ENCODE measurements at places on chromosomes 11 and 22. TPM values are rescaled to one million over a fixed set of nuclear protein-coding genes. Genes with fewer than 3 reads are reported as not detected.

DCPS gene
- 23.2 TPM for total RNA-seq

DNA sequence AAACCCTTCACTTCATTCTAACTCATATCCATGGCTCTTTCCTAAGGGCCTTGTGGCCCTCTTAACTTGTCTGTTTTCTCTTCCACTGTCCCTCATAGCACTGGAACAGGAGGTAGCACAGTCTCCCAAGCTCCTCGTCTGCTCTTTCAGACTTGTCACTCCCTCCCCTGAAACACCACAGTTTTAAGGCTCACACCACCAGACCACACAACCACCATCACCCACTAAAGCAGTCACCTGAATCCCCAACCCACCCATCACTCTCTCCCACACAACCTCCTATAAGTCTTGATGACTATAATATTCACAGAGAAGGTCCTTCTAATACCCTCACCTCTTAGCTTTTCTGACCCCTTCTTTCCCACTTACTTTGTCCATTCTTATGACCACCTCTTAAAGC, 11.1 kb upstream of the VWCE start:
- DNase-seq, result no peak

DNA sequence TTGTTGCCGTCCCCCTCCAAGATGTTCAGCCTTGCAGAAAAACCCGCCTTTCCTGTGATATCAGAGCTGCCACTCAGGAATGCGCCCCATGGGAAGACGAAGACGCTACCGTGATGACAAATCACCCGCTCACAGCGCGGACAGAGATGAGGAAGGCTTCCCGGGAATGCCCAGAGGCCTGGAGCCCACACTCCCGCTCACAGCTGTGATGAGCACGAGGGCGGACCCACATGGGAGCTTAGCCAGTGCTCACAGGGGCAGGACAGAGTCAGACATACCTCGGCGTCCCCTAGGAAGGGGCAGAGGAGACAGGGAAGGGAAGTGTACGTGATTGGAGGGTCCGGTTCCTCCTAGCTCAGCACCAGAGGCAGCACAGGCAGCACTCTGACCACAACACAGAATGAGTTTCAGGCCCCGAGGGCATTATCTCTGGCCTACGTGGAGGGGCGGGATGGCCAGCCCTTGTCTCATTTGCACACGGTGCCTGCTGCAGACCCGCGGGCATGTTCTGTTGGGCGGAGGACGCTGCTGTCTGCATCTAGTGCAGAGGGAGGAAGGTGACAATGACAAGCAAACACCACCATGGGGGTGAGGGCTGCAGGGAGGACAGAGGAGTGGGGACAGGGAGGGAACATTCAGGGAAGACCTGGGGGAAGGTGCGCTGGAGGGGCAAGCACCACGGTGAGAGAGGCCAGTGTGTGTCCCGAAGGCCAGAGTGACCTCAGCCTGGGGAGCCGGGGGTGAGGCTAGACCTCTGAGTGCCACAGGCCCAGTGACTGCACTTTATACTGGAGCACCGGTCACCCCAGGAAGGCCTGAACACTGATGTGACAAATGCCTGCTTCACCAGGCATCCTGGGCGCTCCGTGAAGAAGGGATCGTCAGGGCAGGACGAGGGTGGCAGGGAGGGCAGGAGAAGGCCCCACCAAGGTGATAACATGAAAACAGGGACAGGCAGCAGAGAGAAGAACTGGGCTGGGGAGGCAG, 79.6 kb downstream of the CELSR1 start:
- DNase-seq, result no peak

C1QTNF5 gene
- 14.6 TPM for total RNA-seq

ZBED5 gene
- 54.0 TPM for total RNA-seq

DNA sequence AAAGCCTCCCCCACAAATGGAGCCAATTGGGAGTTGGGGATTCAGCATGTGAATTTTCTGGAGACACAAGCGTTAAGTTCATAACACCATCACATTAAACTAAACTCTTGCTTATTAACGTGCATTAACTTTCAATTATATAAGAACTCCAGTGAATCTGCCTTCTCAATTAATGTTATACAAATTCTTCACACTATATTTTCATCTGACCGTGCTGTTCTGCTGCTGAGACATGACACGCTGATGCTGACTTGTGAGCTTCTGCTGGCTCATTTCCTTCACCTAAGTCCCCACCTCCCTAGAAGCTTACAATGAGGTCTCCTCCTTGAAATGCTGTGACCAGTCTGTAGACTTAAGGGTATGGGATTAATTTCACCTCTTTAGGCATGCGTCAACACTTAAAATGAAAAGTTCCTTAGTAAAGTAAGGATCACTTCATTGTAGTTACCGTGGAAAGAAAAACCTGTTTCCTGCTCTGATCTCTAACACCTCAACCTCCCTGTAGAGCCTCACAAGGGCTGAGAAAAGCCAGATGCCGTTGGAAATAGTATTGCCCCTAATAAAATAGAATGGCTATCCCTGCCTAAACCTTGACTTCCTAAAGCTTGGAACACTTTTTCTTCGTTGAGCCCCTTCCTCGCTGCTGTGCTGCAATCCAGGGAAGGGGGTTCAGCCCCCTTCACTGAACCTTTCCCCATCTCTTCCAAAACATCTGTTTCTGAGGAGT, 2.2 kb downstream of the HBG2 start:
- no peak for DNase-seq

GRCh38 chr11:10327254-10327653, 22.4 kb downstream of the ADM start:
- DNase-seq, result no peak

SHISAL1 gene
- total RNA-seq, result 4.0 TPM

- no peak for DNase-seq
Measured at GRCh38 chr22:42258126-42258525, 12.3 kb downstream of the TCF20 start.

- DNase-seq, result no peak
Measured at GRCh38 chr11:27285761-27286160, 77.3 kb downstream of the CCDC34 start.

DNA sequence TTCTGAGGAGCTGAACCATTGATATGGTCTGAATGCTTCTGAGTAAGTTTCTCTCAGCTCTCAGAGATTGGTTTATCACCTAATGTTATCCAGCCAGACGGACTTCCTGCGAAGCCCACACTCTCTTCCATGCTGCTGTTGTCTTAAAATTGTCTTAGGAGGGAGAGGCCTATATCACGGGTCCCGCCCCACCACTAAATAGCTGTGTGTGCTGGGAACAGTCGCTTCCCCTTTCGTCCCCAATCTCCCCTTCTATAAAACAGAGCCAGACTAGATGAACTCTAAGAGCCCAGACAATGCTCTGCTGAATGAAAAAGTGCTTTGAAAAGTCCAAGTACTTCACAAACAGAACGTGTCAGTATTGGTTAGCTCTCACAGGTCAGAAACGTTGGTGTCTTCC, 81.4 kb upstream of the AKIP1 start:
- DNase-seq, result no peak

GRCh38 chr11:3916962-3917361, 61.5 kb downstream of the STIM1 start:
- no peak for DNase-seq

DNA sequence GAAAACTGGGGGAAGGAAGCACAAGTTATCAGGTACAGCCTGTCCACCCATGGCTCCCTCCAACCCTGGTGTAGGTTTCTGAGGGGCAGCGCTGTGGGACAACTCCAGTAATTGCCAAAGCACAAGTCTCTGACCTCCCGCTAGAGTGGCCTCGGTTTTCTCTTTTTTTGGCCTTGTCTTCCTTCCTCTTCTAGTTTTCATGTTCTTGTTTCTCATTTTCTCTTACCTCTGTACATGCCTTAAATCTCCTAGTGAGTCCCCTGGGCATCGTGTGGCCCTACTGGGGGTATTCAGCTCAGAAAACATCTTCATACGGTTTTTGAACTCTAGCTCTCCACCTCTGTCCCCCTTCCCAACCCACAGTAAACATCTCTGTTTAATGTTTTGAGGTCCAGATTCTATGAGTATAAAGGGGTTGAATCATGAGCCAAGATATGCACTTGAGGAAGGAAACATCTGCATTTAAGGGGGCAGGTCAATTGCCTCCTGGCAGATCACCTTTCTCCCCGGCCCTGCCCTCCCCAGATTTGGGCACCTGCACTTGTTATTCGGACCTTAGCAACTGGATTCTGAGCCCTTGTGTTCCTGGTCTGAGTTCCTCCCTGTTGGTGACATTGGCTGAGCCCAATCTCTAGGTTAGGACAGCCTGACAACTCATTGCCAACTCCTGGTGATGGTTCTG, 8.4 kb upstream of the LMO2 start:
- DNase-seq, result no peak

DNA sequence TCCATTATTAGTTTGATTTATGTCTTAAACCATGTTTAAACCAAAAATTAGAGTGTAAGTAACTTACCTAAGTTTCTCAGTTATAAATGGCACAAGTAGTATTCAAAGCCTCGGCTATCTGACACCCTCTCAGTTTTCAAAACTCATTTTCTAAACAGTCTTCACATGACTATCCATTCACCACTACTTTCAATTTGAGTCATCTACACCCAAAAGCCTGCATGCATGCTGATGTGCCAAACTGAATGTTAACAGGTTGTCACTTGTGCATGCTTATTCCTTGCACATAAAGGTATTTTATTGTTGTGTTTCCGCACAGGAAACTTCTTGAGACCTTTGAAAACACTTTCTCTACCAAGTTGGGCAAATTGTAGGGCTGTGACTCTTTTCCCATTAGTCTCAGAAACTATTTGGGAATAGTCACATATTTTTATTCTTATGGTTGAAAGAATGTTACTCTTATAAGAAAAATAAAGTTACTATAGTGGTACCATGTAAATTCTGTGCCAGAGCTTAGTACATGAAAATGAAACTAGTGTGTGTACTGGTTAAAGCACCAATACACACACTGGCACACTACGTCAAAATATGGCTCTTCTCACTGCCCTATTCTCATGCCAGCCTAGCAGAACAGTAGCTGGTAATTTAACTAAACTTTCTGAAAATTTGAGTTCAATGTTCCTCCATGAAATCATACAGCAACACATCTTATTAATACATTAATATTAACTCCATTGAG, 2.2 kb upstream of the OR51E2 start:
- no peak for DNase-seq

DNA sequence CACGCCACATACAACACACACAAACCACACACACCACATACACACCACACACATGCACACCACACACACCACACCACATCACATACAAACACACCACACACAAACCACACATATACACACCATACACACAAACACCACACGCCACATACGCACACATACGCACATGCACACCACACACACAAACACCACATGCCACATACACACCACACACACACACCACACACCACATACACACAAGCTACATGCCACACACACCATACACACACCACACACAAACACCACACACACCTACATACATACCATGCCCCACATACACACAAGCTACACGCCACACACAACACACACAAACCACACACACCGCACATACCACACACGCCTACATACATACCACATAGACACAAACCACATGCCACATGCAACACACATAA, 15.7 kb upstream of the TH start:
- no peak for DNase-seq

DNA sequence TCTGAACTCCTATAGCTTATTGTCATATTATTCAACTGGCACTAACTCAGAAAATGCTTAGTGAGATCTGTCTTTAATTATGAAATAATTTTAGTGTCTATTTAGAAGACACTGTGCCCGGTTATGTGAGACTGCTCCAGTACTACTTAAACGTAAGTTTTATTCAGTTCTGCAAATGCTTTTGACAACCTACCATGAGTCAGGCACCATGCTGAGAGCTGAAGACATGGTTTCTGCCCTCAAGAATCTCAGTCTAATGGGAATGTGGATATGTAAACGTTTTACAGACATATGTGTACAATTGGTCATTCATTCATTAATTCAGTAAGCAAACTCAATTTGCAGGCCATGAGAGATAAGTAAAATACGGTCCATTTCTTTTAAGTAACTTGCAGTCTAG, 40.0 kb downstream of the DCUN1D5 start:
- DNase-seq, result no peak

PDGFB gene
- total RNA-seq, result 5.9 TPM

- DNase-seq, result no peak
Measured at GRCh38 chr11:36229091-36229705, 60.0 kb downstream of the COMMD9 start.

TIMM10B gene
- 48.3 TPM for total RNA-seq

GRCh38 chr11:101010899-101011298, 118.7 kb downstream of the PGR start:
- no peak for DNase-seq

SCARF2 gene
- 11.0 TPM for total RNA-seq

GRCh38 chr11:19980388-19980787, 179.9 kb downstream of the DBX1 start:
- no peak for DNase-seq

SCN4B gene
- 1.4 TPM for total RNA-seq

GRCh38 chr11:124179310-124179709, 3.8 kb upstream of the OR10D3 start:
- no peak for DNase-seq

DNA sequence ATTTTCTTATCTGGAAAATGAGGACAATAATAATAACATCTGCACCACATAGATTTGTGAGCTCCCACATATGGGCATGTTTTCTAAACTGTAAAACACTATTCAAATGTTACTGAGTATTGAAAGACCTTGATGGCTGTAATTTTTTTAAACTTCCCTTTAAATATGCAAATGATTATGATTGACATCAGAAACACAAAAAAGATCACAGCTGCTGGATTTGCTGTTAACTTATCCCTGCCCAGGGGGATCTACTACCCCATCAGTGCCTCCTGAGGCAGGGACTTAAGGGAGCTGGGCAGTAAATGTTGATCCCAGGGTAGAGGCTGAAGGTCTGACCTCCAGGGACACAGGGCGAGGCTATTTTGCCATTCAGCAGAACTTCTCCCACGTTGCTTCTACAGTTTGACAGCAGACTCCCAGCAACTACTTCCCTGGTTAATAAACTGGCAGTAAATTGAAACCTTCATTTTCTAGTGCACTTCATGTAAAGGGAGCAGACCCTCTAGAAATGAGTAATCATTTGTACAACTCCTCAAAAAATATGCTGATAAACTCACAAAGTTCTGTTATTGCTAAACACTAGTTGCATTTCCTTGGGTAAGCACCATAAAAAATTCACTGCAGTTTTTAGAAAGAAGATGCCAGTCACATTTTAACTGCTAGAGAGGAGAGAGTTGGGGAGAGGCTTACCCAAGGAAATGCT, 20.3 kb downstream of the TMPRSS5 start:
- no peak for DNase-seq

GRCh38 chr11:111999111-111999510, 26.1 kb upstream of the DLAT start:
- no peak for DNase-seq

LRRC4C gene
- 3.6 TPM for total RNA-seq

GRCh38 chr11:117096201-117096991, 1.8 kb downstream of the SIK3 start:
- no peak for DNase-seq

DNA sequence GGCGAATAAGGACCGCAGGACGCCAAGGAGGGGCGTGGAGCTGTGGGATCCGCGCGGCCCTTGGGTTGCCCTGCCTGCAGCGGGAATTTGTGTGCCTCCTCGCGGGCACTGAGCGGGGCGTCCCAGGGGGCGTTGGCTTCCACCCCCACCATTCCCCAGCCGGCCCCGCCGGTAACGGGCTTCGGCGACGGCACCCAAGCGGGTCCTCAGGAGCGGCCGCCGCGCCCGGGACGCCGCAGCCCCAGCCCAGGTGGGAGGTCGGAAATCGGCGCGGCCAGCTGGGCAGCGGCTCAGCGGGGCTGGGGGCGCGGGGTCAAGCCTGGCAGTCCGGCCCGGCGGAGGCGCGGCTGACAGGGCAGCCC, 320 bp downstream of the CLTCL1 start:
- DNase-seq, result no peak

PGA4 gene
- total RNA-seq, result not detected

Data from ureter (tissue), 1 donor.